NCI-H1417 treated with DMSO at 0.1 percent for 48 hours (cell line): ENCODE measurements at places on chromosomes 11 and 22.

DNA sequence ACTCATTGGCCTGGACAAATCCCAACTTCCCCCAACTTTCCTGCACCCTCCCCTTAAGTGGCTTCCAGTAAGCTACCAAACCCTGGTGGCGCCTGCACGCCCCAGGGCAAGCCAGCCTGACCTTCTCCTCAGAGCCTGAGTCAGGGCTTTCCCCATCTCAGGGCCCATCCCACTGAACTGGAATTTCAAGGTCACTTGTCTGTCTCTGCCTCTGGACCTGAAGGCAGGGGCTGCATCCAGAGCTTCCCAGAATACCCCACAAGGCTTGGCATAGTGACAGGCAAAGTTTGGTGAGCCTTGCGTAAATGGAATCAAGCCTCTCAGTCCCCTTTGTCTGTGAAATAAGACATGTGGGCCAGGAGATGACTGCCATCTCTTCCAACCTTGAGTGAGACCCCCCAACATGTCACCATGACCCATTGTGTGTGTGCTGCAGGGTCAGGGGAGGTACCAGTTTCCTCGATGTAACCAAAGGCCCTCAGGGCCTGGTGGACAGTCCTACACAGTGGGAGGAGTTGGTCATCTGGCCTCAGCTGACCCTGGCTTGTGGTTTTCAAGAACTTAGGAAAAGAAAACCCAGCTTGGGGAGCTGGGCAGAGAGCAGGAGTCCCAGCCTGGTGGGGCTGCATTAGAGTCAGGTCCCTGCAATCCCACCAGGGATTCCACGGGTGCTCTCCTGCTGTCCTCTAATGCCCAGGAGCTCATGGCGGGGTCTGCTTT, 8.9 kb downstream of the ALX4 start:
- DNase-seq = no peak

- no peak for DNase-seq
Observed at GRCh38 chr11:114106986-114107385, 47.5 kb downstream of the ZBTB16 start.

DNA sequence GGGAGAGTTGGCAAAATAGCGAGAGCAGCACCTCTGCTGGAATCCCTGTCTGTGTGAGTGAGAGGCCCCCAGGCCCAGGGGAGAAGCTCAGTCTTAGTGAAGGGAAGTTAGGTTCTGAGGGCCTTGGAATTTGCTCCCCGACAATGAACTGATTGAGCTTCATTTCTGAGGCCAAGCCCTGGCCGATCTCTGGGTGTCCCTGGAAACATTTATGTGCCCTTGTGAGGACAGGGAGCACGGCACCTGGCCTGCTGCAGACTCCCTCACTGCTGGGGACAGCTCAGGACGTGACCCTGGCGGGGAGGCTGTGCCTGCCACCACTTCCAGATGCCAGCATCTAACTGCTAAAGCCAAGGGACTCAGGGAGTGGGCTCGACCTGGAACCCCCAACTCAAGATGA, 52.0 kb downstream of the ARHGAP8 start:
- DNase-seq = no peak

DNA sequence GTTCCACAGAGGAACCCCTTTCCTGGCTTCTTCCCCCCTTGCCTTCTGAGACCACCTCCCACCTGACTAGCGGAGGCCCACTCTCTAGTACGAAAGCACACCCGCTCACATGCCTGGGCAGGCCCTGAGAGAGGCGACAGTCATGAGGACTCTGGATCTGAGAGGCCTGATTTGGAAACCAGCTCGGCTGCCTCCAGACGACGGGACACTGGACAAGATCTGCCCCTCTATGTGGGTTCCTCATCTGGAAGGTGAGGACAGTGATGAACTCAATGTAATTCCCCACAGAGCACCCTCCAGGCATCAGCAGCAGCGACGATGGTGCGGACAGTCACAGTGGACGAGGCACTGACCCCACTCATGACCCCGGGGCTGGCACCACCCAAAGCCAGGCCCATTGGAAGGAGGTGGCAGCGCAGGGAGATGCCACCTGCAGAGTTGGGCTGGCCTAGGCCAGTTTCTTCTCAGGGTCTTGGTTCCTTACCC, 7.5 kb downstream of the SULT4A1 start:
- no peak for DNase-seq

DNA sequence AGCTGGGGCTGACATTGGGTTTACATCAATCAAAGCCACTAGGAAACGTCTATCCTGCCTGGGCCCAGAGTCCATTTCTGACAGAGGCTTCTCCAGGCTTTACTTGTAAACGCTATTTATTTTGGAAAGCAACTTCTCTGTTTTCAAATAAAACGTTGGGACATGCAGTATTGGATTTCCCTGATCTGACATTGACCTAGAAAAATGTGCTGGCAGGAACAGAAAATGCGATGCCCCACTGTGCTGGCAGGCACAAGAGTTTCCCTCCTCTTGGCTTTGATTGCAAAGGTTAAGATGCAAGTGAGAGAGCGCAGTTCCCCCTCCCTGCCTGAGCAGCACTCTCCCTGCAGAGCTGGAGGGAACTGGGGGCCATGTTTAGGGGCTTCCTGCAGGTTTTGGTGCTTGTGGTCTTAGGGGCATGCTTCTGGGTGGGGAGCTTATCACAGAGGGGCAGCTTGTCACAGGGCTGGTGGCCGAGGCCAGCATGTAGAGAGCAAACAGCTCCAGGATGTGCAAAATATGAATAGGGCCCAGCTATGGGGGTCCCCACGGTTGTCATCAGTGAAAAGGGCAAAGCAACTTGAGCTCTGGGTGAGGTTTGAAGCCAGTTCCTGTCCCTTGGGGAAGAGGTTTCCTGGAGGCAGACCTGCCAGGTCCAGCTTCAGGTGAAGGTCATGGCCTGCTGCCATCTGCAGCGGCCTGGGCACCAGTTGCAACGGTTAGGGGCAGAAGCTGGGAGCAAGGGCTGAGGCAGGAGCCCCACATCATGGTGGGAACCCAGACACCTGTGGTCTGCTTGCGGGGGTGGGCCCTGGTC, 42.3 kb upstream of the DKK3 start:
- no peak for DNase-seq

DNA sequence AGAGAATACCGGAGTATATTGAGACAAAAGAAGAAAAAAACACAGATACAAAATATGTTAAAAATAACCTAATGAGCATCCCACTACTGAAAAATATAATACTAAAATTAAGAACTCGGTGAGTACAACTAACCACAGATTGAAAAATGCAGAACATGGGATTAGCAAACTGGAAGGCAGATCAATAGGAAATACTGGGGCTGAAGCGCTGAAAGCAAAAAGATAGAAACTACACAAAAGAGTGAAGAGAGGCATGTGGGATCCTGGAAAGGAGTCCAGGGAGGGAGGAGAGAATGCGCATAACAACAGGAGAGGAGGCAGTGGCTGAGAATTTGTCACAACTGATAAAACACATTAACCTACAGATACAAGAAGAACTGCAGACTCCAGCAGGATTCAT, 159.3 kb downstream of the EFCAB6 start:
- DNase-seq = no peak

- no peak for DNase-seq
Observed at GRCh38 chr11:76162336-76163288, 43.7 kb downstream of the WNT11 start.

- DNase-seq = no peak
Observed at GRCh38 chr22:49321477-49322055, 506.1 kb downstream of the BRD1 start.

- DNase-seq = peak; percentile 3
Observed at GRCh38 chr11:35919244-35919643, 24.6 kb upstream of the LDLRAD3 start.
